Right lobe of liver (tissue), 6 donors: ENCODE measurements at places on chromosomes 2 and 18.

DNA sequence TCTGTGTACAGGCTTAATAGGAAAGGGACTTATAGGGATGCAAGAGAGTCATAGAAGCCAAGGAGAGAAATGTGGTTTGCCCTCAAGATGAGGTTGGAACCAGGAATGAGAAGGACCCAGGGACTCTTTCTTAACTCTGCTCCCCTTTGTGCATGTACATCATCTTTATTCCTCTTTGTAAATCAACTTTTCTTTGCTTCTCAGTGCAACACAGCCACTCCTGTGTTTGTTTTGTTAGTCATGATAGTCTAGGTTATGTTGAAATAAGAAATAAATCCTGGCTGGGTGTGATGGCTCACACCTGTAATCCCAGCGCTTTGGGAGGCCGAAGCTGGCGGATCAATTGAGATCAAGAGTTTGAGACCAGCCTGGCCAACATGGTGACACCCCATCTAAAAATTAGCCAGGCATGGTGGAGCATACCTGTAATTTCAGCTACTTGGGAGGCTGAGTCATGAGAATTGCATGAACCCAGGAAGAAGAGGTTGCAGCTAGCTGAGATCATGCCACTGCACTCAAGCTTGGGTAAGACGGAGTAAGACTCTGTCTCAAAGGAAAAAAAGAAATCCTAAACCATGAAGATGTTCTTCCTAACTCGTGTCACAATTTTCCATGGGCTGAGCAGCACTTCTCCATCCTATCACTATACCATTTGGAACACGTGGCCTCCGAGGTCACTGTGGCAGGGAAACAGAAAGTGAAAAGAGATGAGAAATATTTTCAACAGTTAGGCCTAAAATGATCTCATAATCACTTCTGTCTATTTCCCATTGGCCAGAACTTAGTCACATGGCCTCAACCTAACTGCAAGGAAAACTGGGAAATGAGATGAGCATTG lies 73.0 kb upstream of the TMEM17 start:
- no peaks in the 10 kb centered on the region for H3K4me1 ChIP-seq
- no peak overlapping the region for H3K27ac ChIP-seq
- no peaks in the 10 kb centered on the region for H3K36me3 ChIP-seq
- H3K27me3 ChIP-seq = no peaks in the 10 kb centered on the region

GRCh38 chr18:75107196-75107930 lies 101.6 kb downstream of the PTGR3 start:
- H3K27ac ChIP-seq = no peak overlapping the region
- no peaks in the 10 kb centered on the region for H3K27me3 ChIP-seq
- H3K4me1 ChIP-seq = no peaks in the 10 kb centered on the region
- H3K4me3 ChIP-seq = no peak overlapping the region

DNA sequence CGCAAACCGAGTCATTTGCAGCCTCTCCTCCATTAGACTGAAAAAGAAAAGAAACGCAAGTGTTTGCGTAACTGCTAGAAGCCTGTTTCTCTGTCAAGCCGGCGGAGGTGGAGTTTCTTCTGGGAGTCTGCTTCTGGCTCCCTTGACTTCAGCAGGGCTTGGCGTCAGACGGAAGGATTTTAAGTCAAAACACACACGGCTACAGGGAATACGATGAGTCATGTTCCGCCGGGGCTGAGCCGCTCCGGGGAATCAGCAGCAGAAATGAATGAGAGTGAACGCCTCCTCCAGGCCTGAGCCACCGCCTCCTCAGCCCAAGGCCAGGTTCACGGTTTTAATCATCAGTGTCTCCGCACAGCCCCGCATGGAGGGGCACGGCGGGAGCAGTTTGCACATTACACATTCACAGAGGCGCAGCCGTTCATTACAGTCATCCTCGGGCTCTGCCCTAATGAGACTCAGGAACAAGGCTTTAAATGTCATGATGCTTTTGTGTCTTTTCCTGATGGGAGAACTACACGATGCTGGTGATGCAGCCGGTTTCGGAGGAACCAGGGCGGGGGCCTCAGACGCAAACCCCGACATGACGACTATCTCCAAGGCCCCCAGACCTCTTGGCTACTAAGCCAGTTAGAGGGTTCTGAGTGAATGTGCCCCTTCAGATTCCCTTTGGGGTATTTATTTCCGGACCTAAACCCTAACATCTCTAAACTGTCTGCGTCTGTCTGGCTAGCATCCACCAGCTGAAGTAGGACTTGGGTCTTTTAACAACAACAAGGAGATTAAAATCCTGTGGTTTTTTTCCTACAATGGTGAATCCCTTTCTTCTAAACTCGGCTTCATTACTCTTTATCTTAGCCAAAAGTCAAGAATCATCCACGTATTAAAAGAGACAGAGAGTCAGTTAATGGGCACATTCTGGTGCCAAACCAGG lies 11.1 kb upstream of the SCG2 start:
- no peaks in the 10 kb centered on the region for H3K27me3 ChIP-seq
- no peak overlapping the region for H3K4me3 ChIP-seq
- no peak for DNase-seq

GRCh38 chr18:13657974-13658373 lies 68.4 kb downstream of the FAM210A start:
- no peak overlapping the region for H3K4me3 ChIP-seq
- no peaks in the 10 kb centered on the region for H3K4me1 ChIP-seq
- H3K27ac ChIP-seq = no peak overlapping the region
- H3K27me3 ChIP-seq = no peaks in the 10 kb centered on the region
- H3K36me3 ChIP-seq = no peaks in the 10 kb centered on the region
- DNase-seq = no peak

DNA sequence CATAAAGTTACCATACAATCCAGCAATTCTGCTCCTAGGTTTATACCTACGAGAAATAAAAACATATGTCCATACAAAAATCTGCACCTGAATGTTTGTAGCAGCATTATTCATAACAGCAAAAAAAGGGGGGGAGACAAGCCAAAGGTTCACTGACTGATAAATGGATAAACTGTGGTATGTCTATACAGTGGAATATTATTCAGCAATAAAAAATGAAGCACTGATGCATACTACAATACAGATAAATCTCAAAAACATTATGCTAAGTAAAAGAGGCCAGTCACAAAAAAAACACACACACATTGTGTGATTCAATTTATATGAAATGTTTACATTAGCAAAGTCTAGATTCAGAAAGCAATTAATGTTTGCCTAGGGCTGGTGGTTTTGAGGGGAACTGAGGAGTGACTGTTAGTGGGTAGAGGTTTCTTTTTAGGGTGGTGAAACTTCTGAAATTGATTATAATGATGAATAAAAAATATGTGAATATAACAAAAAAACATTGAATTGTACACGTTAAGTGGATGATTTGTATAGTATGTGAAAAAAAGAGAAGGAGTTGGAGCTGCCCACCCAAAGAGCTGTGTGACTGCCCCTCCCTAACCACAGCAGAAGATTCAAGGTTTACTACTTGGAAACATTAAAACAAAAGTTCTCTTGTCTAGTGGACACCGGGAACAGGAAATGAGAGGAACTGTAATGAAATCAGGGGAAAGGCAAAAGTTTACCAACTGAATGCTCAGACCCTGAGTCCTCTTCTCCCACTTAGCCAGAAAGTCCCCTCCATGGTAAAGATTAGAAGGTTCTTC lies 13.4 kb downstream of the COLEC12 start:
- no peaks in the 10 kb centered on the region for H3K4me1 ChIP-seq
- no peaks in the 10 kb centered on the region for H3K36me3 ChIP-seq
- H3K27me3 ChIP-seq = no peaks in the 10 kb centered on the region

DNA sequence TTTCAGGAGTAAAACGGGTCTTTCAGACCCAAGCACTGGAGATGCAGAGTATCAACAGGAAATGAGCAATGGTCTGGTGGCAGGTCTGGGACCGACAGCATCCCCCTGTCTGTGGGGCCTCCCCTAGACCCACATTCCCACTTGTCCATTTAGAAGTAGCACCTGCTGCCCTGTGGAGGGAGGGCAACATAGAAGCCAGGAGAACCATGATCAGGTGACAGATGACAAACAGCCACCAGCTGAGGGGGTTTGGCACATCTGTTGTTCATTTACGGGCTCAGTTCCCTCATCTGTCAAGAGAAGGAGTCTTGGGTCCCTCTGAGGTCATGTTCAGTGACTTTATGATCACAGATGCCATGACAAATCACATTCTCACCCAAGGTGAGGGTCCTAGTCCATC lies 77.9 kb upstream of the SLC66A3 start:
- no peaks in the 10 kb centered on the region for H3K4me1 ChIP-seq
- H3K27ac ChIP-seq = no peak overlapping the region
- H3K36me3 ChIP-seq = no peaks in the 10 kb centered on the region

- H3K36me3 ChIP-seq = no peaks in the 10 kb centered on the region
- no peak for DNase-seq
- no peak overlapping the region for H3K27ac ChIP-seq
- no peaks in the 10 kb centered on the region for H3K27me3 ChIP-seq
- H3K4me1 ChIP-seq = peaks cover under 1% of the 10 kb centered on the region
- no peak overlapping the region for H3K4me3 ChIP-seq
These were observed 32.8 kb upstream of the MPPE1 start for GRCh38 chr18:11940956-11941355.

GRCh38 chr2:70808983-70809958 lies 11.1 kb downstream of the CLEC4F start:
- H3K4me3 ChIP-seq = no peak overlapping the region
- no peaks in the 10 kb centered on the region for H3K4me1 ChIP-seq
- no peak overlapping the region for H3K27ac ChIP-seq
- no peaks in the 10 kb centered on the region for H3K36me3 ChIP-seq
- H3K27me3 ChIP-seq = no peaks in the 10 kb centered on the region
- no peak for DNase-seq

- H3K27ac ChIP-seq = no peak overlapping the region
- DNase-seq = no peak
- no peaks in the 10 kb centered on the region for H3K27me3 ChIP-seq
- no peak overlapping the region for H3K4me3 ChIP-seq
- peaks cover 8% of the 10 kb centered on the region for H3K36me3 ChIP-seq
These were observed 8.8 kb downstream of the RPL37A start for GRCh38 chr2:216507220-216508160.

DNA sequence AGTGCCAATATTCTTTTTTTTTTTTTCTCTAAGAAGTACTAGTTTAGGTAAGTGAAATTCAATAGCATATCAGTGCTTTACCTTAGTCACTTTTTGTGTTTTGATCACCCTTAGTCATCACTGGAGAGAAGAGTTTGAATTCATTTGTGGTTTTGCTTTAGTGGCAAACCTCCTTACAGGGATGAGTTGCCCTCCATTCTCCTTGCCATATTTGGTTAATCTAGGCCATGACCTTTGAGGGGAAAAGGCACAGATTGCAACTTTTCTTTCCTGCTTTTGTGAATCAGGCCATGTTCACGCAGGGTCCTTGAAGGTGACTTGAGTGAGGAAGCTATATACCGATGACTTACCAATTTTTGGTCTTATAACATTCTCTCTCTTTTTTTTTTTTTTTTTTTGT lies 34.4 kb downstream of the PLEKHA3 start:
- no peak overlapping the region for H3K27ac ChIP-seq
- no peaks in the 10 kb centered on the region for H3K4me1 ChIP-seq
- H3K4me3 ChIP-seq = no peak overlapping the region
- DNase-seq = no peak
- no peaks in the 10 kb centered on the region for H3K27me3 ChIP-seq
- H3K36me3 ChIP-seq = peaks cover under 1% of the 10 kb centered on the region

DNA sequence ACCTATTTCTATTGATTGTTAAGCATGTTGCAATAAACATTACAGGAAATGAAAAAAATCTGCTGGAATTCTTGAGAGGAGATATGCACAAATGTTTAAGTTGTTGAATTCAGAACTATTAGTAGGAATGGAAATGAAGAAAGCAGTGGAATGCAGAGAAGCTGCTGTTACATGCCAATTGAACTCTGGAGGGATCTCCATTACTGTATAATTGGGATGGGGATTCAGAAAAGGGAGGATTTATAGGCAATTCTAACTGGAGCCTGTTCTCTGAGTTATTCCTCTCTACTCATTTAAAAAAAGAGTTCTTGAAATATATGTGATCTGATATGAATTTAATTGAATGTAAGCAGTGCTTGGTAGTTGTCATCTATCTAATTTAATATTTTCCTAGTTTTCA lies 2.6 kb upstream of the ASXL3 start:
- no peaks in the 10 kb centered on the region for H3K4me1 ChIP-seq
- no peak for DNase-seq
- H3K27me3 ChIP-seq = no peaks in the 10 kb centered on the region
- no peak overlapping the region for H3K27ac ChIP-seq

GRCh38 chr18:71114550-71115210 lies 825.8 kb downstream of the SOCS6 start:
- H3K4me1 ChIP-seq = no peaks in the 10 kb centered on the region
- DNase-seq = no peak
- H3K27me3 ChIP-seq = no peaks in the 10 kb centered on the region
- H3K36me3 ChIP-seq = no peaks in the 10 kb centered on the region
- no peak overlapping the region for H3K4me3 ChIP-seq

GRCh38 chr2:160615706-160616105 lies 122.1 kb upstream of the RBMS1 start:
- DNase-seq = no peak
- no peak overlapping the region for H3K4me3 ChIP-seq
- no peaks in the 10 kb centered on the region for H3K36me3 ChIP-seq
- no peak overlapping the region for H3K27ac ChIP-seq
- H3K27me3 ChIP-seq = no peaks in the 10 kb centered on the region

DNA sequence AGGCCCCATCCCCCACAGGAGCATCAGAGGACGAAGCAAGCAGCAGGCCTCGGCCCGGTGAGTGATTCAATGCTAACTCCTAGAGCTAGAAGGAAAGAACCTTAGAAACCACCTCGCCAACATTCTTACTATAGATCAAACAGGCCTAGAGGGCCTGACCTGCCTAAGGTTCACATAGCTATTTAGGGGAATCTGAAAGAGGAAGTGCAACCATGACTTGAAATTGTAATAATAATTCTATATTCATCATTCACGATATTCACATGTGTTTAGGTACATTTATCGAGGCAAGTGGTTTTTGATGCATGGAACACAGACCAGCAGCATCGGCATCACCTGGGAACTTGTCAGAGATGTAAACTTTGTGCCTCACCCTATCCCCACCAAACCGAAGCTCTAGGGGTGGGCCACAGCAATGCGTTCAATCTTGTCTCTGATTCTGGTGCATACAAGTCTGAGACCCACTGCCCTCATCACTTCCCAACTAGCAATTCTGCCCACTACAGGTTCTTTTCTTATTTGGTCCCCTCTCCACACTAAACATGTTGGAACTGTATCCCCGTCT lies 78.0 kb upstream of the DNMT3A start:
- peaks cover 2% of the 10 kb centered on the region for H3K36me3 ChIP-seq
- no peak overlapping the region for H3K4me3 ChIP-seq
- no peaks in the 10 kb centered on the region for H3K27me3 ChIP-seq
- DNase-seq = no peak

GRCh38 chr18:78244779-78245178 lies 734.8 kb upstream of the SALL3 start:
- no peaks in the 10 kb centered on the region for H3K4me1 ChIP-seq
- no peak for DNase-seq
- H3K36me3 ChIP-seq = no peaks in the 10 kb centered on the region

DNA sequence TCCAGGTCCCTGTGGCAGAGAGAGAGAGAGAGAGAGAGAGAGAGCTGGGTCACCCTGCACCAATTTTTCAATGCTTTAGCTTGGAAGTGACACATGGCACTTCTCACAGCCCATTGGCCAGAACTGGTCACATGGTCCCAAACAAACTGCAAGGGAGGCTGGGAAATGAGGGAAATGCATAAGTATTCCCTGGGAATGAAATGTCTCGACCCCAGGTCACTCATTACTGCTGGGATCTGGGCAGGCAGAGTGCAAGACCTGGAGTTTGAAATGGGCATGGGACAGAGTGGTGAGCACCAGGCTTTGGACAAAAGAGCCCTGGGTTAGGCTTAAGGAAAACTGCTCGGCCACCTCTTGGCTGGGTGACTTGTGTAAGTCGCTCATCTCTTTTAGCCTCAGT lies 37.0 kb downstream of the SMAD7 start:
- H3K4me3 ChIP-seq = no peak overlapping the region
- no peaks in the 10 kb centered on the region for H3K27me3 ChIP-seq
- peaks cover 1% of the 10 kb centered on the region for H3K4me1 ChIP-seq
- no peak overlapping the region for H3K27ac ChIP-seq
